ENCODE measurements at places on chromosomes 6 and 20.

GRCh38 chr6:143333081-143333480, 117.4 kb downstream of the ADAT2 start:
- no peak for DNase-seq

DNA sequence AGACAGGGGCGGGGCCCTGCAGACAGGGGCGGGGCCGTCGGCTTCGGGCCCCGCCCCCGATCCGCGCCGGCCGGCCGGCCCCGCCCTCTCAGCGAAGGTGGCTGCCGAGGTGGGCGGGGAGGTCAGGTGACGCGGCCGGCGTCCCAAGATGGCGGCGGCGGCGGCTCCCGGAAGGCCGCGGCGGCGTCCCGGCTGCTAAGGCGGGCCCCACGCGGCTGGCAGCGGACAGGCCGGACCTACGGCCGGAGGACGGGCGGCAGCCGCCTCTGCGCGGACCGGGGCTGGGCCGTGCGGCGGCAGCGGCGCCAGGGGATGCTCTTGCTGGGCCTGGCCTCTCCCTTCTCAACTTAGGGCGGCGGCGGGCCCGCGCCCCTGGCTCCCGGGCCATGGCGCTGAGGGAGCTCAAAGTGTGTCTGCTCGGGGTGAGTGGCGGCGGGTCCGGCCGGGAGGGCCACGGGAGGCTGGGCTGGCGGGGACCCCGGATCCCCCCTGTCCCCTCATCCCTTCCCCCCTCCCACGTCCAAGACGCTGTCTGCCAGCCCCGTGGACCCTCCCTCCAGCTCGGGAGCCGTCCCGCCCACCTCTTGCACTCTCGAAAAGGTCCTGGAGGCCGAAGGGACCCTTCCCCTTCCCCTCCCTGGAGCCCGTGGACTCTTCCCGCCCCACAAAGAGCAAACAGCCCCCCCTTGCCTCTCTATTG, at the start of gene RAB22A:
RAB22A (plus strand) TSS at position 125 of the 700 bp plus-strand sequence; CDS start at position 387, 262 bp downstream.
- DNase-seq: peak; percentile 76

DNA sequence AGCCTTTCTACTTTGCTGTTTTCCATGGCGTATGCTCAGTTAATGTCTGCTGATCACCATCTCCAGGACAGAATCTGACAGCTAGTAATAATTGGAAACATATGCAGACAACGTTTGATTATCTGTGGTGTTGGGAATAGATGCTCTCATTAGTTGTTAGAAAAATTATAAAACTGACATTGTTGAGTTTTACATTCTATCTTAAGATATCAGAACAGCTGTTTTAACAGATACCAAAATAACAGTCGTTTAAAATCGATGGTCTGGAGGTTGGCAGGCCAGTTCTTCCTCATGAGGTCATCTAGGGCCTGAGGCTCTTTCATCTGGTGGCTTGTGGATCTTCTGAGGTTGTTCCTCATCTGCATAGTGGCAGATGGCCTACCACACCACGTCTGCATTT, 137.6 kb downstream of the AIG1 start:
- DNase-seq: no peak

- DNase-seq: no peak
Measured at GRCh38 chr6:13764996-13765395, 49.4 kb downstream of the MCUR1 start.

DNA sequence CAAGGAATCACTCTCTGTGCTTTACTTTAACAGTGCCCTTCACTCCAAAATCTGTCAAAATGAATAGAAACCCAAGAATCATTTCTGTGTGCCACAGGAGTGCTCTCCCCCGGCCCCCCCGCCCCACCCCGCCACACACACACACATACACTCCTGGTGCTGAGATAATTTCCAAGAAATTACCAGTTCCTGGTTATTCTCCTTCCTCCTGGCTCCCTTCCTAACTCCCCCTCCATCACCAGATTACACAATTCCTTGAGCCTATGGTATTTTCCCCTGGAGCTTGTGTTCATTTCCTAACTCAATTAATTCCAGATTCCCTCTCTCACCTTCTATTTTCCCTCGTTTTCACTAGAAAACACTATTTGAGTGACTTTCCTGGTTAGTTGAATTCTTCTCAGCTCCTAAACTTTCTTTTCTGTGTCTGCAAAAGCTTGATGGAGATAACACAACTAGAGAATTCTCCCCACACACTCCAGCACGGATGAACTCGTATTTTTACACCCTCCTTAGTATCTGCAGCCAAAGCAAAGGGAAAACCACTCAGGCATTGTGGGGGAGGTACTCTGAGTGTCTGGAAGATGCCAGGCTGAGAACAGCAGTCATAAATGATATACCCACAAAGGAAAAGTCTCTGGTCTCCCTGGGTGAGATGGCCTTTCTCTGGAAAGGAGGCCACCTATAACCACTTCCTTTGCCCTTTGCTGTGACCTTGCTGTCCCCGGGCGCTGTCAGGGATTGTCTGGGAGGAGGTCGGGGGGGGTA, 1.9 kb upstream of the SLC24A3 start:
- no peak for DNase-seq

DNA sequence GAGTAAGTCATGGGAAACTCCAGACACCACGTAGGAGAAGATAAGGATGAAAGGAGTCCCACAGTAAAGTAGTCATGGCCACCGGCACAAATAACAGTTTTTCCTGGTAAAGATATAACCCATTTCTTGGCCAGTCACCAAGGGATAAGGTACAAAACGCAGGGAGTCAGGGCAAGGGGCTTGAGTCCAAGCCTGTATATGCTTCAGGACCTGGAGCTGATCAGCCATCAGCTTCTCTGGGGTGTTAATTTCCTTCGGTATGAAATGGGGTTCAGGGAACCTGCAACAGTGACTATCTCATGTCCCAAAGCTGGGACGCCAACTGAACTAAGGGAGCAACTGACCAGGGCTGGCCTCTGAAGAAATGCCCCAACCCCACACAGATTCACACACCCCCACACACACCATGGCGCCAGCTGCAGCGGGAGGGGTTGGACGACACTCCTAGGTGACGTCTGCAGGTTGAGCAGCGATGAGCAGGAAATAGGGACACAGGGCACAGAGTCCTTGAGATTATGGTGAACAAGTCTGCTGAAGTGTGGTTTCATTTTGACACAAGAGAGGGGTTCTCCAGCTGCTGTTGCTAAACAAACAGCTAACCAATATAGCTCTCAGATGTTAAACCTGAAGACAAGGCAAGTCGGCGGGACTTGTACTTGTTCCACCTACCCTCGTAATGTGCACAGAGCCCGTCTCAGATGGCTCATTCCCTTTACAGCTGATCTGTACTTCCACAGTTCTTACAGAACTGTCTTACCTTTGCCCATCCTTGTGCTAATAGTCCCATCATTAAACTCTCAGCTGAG, 7.4 kb upstream of the ADTRP start:
- DNase-seq: peak; percentile 77

DNA sequence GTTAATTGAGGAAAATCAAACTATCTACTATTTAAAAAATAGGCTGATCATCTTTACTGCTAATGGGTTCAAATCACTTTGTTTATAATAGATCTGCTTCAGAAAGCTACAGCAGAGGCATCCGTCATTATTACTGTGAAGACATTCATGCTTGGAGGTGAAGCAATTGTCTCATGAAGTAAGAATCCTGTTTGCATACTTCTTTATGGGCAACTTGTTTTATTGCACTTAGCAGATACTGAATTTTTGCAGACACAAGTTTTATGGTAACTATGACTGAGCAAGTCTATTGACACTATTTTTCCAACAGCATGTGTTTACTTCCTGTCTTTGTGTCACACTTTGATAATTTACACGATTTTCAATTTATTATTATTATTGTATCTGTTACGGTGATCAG, 573.9 kb downstream of the RFPL4B start:
- no peak for DNase-seq

DNA sequence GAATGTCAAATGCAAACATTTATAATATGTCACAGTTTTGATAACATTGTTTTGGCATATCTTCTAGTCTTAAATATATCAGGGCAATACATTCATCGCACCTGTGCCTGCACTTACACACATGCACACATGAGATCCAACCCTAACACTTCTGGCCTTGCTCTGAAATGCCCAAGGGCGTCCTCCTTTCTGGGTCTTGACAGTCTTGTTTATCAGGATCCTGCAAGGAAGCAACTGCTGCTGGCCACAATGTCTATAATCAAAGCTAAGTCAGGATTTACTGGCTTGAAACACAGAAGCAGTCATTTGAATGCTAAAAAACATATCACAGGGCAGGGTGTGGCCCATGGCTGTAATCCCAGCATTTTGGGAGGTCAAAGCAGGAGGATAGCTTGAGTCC, 32.9 kb upstream of the FAM50B start:
- DNase-seq: no peak

GRCh38 chr6:143608906-143609305, 68.9 kb upstream of the PHACTR2 start:
- DNase-seq: no peak

DNA sequence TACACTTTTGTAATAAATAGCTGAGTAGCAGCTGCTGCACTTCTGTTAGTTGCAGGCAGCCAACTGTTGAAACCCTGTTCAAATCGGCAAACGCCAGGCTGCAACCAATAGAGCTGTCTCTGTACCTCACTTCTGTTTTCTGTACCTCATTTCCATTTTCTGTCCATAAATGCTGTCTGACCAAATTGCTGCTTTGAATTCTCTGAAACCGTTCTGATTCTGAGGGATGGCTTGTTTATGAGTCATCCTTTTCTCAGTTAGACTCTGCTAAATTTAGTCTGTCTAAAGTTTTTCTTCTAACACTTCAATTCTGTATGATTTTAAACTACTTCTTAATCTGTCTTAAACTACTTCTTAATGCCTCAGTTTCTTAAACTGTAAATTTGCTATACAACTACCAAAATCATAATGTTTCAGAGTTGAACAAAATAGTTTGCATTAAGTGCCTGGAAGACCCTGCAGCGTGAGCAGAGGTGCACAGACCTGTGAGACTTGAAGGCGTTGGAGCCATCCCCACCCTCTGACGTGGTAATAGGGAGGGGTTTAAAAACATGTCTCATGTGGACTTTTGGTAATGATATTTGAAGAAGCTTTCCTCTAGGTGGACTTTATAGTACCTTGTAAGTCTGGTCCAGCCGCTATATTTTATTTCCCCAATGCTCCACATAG, 9.6 kb downstream of the BTNL2 start:
- no peak for DNase-seq

DNA sequence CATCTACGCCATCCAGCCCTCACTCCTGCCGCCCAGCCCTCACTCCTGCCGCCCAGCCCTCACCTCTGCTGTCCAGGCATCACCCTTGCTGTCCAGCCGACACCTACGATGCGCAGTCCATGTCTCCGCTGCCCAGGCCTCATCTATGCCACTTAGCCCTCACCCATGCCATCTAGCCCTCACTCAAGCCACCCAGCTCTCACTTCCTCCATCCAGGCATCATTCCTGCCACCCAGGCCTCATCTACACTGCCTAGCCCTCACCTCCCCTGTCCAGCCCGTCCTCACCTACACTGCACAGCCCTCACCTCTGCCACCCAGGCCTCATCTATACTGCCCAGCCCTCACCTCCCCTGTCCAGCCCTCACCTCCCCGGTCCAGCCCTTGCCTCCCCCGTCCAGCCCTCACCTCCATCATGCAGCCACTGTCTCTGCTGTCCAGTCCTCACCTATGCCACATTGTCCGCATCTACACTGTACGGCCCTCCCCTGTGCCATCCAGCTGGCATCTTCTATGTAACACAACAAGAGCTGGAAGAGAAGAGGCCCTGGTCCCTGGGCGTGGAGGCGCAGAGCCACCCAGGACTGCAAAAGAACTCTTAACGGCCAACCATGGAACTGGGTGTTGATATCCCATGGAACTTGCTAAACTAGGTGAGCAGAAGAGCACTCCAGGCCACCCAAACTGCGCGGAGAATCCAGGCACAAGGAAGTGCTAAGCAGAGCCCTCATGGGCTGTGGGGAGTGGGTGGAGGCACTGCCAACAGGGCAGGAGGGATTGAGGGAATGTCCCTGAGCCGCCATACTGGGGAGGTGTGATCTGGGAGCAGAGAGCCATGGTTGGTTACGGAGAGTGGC, 31.0 kb downstream of the RNASET2 start:
- DNase-seq: no peak

- DNase-seq: no peak
Measured at GRCh38 chr20:4045741-4046140, 30.4 kb upstream of the RNF24 start.

- DNase-seq: no peak
Measured at GRCh38 chr6:31968791-31969711, 2.9 kb downstream of the DXO start.

DNA sequence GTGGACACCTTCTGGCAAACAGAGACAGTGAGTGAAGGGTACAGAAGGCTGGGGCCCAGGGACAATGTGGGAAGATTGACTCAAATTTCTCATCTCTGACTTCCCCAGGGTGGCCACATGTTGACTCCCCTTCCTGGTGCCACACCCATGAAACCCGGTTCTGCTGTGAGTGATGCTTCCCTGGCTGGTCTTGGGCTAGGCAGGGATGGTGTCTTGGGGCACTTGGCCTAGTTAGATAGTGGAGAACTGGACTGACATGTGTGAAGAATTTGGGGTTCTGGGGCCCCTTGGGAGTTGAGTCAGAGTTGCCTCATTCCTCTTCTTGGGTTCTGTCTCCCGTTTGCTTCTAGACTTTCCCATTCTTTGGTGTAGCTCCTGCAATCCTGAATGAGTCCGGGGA, 34.2 kb downstream of the GSS start:
- DNase-seq: no peak

- DNase-seq: no peak
Measured at GRCh38 chr6:9537381-9537780, 877.5 kb downstream of the TFAP2A start.

- DNase-seq: no peak
Measured at GRCh38 chr6:31586008-31586407, at the start of gene LST1. Gene LST1 (plus strand): TSS chr6:31586277. CDS start chr6:31587300, 1,023 bp downstream.

DNA sequence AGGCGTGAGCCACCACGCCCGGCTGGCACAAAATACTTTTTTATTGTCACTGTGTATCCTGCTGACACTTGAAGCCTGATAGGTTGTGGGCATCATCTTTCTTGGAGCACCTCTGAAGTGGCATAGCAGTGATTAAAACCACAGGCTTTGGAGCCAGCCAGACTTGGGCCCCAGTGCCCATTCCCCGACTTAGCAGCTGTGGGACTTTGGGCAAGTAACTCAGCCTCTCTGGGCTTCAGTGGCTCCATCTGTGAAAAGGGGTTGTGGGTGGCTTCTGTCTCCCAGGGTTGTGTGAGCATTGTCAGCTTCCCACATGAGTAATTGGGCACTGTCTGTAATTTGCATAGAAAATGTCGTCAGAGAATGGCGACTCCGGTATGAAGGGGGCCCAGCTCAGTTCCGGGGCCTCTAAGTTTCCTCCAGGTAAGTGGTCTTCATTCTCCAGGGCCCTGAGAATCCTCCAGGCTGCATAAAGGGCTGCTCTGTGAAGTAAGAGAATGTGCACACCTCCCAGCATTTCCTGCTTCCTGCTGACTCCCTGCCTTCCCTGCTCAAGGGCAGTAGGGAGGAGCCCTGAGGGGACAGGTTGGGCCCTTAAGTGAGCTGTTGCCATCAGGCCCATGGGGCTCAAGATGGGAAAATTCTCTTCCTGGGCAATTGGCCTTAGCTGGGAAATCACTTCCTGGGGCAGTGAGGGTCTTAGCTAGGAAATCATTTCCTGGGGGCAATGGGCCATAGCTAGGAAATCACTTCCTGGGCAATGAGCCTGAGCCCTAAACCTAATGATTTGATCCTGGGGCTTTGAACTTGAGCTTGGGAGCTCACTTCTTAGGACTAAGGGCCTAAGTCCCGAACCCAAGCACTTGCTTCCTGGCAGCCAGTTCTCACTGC, 27.2 kb downstream of the ARHGAP40 start:
- no peak for DNase-seq

All from colonic mucosa (tissue), 4 donors.